Heart right ventricle (tissue), 16 donors: ENCODE measurements at places on chromosomes 12 and 14. TPM values are rescaled to one million over a fixed set of nuclear protein-coding genes. Genes with fewer than 3 reads are reported as not detected.

The CABP1 gene
- total RNA-seq, result 2.0 TPM

- no peak overlapping the region for H3K4me3 ChIP-seq
- DNase-seq, result peak; percentile 41
- peaks cover 24% of the 10 kb centered on the region for H3K4me1 ChIP-seq
- H3K36me3 ChIP-seq, result no peaks in the 10 kb centered on the region
- peak overlapping the region; percentile 88 for H3K27ac ChIP-seq
- no peaks in the 10 kb centered on the region for H3K27me3 ChIP-seq
Measured at GRCh38 chr12:31874961-31875608, 84.1 kb upstream of the RESF1 start.

- DNase-seq, result no peak
- no peak overlapping the region for H3K4me3 ChIP-seq
- no peaks in the 10 kb centered on the region for H3K4me1 ChIP-seq
- no peaks in the 10 kb centered on the region for H3K27me3 ChIP-seq
Measured at GRCh38 chr12:23944067-23944466, 5.4 kb downstream of the SOX5 start.

GRCh38 chr14:72948481-72949138, 22.3 kb downstream of the DCAF4 start:
- H3K27me3 ChIP-seq, result no peaks in the 10 kb centered on the region
- H3K27ac ChIP-seq, result no peak overlapping the region
- DNase-seq, result peak; percentile 62
- H3K4me3 ChIP-seq, result no peak overlapping the region
- H3K4me1 ChIP-seq, result no peaks in the 10 kb centered on the region

- H3K27ac ChIP-seq, result no peak overlapping the region
- H3K27me3 ChIP-seq, result peaks cover 49% of the 10 kb centered on the region
- no peak for DNase-seq
- peaks cover 4% of the 10 kb centered on the region for H3K4me1 ChIP-seq
- H3K4me3 ChIP-seq, result no peak overlapping the region
Measured at GRCh38 chr12:52433501-52434080, 580 bp downstream of the KRT75 start.

The TTC6 gene
- not detected for total RNA-seq

The MYBPC1 gene
- total RNA-seq, result 2.5 TPM

DNA sequence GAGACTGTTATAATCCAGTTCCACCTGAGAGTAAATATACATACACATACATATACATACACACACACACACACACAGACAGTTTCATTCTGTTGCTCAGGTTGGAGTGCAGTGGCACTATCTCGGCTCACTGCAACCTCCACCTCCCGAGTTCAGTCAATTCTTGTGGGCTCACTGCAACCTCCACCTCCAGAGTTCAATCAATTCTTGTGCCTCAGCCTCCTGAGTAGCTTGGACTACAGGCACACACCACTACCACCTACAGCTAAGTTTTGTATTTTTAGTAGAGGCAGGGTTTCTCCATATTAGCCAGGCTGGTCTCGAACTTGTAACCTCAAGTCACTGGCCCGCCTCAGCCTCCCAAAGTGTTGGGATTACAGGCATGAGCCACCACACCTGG, 8.9 kb upstream of the PHLDA1 start:
- H3K4me1 ChIP-seq, result peaks cover 14% of the 10 kb centered on the region
- H3K27ac ChIP-seq, result no peak overlapping the region
- DNase-seq, result no peak

DNA sequence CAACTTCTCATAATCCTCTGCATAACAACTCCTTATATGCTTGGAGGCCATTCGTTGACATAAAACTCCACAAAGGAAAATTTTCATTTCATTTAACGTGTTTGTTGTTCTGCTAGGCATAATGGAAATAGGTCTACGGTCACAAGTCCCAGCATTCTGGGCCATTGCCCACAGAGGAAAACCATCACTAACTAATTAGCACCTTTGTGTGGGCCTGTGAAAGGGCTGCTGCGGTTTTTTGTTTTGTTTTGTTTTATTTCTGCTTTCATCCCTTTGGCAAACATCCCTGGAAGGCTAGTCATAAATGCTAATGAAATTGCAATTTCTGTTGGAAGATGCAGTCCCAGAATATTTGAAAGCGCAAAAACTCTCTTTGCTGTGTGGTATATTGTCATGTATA, 180.3 kb downstream of the RMST start:
- no peaks in the 10 kb centered on the region for H3K36me3 ChIP-seq
- H3K27me3 ChIP-seq, result no peaks in the 10 kb centered on the region
- H3K27ac ChIP-seq, result no peak overlapping the region
- DNase-seq, result no peak
- H3K4me1 ChIP-seq, result no peaks in the 10 kb centered on the region

The ADCY4 gene
- total RNA-seq, result 28.8 TPM

- no peak for DNase-seq
- H3K27me3 ChIP-seq, result no peaks in the 10 kb centered on the region
- H3K4me3 ChIP-seq, result no peak overlapping the region
- no peaks in the 10 kb centered on the region for H3K4me1 ChIP-seq
Measured at GRCh38 chr12:67141296-67142018, 127.7 kb upstream of the CAND1 start.

The LPCAT3 gene
- total RNA-seq, result 26.3 TPM

The AJUBA gene
- total RNA-seq, result 11.5 TPM

DNA sequence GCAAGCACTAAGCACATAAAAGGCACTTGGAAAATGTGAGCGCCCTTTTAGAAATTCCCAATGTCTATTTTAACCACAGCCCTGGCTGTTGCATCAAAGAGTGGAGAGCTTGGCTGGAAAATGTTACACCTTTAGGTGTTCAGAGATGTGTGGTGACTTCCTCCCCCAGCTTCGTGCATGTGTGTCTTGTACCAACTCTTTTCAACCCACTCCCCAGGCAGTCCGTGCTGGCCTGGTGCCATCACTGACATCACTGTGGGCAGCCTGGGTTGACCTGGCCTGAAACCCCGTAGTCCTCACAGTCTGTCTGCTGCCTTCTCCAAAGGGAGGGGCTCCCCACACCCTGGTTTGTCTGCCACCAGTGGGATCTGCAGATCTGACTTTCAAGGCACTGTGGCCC, 101.8 kb downstream of the SCARB1 start:
- no peak overlapping the region for H3K27ac ChIP-seq
- H3K36me3 ChIP-seq, result no peaks in the 10 kb centered on the region
- peak; percentile 68 for DNase-seq
- no peak overlapping the region for H3K4me3 ChIP-seq
- peaks cover 43% of the 10 kb centered on the region for H3K4me1 ChIP-seq
- no peaks in the 10 kb centered on the region for H3K27me3 ChIP-seq
